ENCODE measurements at places on chromosomes 13 and 19. TPM values are rescaled to one million over a fixed set of nuclear protein-coding genes. Genes with fewer than 3 reads are reported as not detected.

Gene ZNF570
- total RNA-seq, result 7.8 TPM

Gene LPAR6
- total RNA-seq, result 8.7 TPM

Gene ZNF611
- total RNA-seq, result 7.3 TPM

Gene RETN
- not detected for total RNA-seq

DNA sequence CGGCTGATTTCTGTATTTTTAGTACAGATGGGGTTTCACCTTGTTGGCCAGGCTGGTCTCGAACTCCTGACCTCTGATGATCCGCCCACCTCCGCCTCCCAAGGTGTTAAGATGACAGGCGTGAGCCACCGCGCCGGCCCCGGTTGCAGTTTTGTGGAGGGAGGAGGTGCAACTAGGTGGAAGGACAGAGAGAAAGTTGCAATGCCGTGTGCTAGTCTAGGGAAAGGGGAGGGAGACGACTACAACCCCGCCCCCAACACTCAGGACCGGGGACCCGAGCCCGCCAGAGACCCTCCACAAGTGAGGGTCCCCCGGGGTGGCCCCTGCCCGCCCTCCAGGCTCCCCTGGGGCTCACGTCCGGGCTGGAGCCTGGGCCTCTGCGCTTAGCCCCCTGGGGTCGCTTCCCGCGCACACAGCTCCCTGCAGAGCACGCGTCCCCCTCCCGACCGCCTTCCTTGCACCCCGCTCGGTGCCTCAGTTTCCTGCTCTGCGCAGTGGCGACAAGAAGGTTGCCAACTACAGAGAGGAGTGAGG, 1.2 kb upstream of the ARID3A start:
- DNase-seq, result no peak

- no peak for DNase-seq
Measured at GRCh38 chr19:15263361-15263985, 31.2 kb upstream of the EPHX3 start.
